Mucosa of gallbladder (tissue), 1 donor: ENCODE measurements at places on chromosomes 3 and 15.

DNA sequence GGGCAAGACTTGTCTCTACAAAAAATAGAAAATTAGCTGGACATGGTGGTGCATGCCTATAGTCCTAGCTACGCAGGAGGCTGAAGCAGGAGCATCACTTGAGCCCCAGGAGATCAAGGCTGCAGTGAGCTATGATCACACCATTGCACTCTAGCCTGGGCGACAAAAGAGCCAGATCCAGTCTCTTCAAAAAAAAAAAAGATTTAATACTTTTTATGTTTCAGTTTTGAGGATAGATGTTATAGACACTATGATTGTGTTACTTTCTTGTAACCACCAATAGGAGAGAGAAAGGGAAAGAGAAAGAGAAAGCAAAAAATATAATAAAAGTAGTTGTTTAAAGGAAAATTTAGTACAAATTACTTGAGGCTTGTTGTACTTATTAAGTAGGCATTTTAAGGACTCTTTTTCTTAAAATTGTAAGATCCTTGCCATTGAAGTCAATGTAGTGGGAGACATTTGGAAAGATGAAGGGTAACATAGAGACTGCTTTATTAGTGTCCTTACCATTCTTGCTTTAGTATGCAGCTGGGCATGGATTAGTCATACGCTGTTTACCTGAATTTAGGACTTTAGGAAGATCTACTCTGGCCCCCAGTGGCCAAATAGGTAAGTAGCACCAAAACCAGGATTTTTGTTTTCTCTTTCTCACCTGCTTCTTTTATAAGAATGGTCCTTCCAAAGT, 35.1 kb upstream of the ZDHHC23 start:
- peak; percentile 34 for DNase-seq

DNA sequence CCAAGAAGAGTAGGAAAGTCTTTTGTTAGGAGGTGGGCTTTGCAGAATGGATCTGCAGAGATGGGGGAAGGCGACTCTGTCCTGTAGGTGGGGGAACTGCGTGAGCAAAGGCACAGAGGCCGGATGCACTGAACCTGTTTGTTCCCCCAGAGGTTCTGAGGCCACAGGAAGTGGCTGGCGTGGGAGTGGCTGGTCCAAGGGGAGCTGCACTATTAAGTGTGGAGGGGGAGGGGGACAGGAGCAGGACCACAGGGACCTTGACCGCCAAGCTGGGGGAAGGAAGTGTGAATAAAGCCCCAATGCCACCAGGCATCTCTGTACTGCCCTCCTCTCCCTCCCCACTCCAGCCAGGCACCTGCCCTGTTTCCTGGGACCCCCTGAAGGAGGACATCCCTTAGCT, 51.8 kb downstream of the CYP11A1 start:
- no peak for DNase-seq

- no peak for DNase-seq
These were observed 96.4 kb upstream of the NANOGP8 start for GRCh38 chr15:35181538-35181937.

- DNase-seq = no peak
These were observed 63.4 kb upstream of the ADAMTS17 start for GRCh38 chr15:100405179-100405578.

GRCh38 chr15:41523097-41523496, 9.5 kb upstream of the LTK start:
- no peak for DNase-seq

DNA sequence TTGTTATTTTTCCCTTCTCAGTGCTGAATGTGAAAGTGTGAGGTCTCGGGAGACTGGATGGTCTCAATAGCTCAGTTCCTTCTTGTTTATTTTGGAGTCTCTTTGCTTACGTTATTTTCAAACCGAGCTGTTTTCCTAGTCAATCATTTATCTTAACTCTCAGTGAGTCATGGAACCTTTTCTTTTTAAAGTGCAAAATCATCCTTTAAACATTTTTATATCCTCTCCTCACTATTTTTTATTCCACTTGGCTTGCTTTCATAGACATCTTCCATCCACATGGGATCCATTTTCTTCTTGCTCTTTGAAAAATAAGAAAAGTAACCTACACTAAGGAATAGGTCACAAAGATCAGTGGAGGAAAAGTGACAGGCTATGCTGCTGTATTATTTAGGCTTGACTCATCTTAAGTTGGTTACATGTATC, 497.8 kb downstream of the NAALADL2 start:
- no peak for DNase-seq

DNA sequence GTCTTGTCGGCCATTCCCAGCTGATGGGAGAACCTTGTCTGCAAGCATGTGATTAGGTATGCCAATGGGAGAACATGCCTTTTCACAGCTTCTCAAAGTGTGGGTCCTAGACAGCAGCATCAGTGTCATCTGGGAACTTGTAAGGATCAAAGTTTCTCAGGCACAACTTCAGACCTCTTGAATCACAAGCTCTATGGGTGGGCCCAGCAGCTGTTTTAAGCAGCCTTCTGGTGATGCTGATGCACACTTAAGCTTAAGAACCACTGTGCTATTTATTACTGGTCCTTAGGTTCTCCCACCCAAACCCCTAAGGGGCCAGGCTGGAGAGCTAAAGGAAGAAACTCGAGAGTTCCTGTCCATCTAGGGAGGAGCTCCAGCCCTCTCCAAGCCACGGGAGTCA, 453.9 kb upstream of the PROK2 start:
- DNase-seq = no peak

DNA sequence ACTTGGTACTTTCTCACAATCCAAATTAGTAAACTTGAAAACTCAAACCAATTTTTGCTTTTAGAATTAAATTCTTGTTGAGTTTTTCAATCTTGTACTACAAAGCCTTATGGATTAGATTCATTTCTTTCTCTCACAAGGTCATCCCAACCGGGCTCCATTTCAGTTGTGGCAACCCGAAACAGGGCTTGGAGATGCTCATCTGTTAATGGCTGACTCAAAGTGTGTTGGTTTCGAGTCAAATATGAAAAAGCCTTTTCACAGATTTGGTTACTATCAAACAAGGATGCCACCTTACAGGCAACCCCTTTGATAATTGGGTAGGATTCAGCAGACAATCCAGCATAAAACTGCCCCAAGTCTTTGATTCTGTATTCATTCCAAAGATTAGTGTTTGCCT, 1.8 kb downstream of the EPM2AIP1 start:
- no peak for DNase-seq

DNA sequence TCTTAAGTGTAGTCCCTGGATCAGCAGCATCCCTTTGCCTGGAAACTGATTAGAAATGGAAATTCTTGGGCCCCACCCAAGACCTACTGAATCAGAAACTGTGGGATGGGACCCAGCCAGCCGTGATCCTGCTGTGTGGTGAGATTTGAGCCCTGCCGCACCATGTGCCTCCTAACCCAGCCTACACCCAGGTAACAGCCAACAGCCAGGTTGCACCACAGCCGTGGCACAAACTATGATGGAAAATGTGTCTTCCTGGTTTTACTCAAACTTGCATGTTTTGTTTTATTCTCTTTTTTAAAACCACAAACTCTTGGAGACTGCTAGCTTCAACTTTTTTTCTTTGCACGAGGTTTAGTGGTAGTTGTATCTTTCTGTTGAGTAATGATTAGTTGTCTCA, 2.6 kb downstream of the LIMD1 start:
- DNase-seq = peak; percentile 27

- DNase-seq = no peak
These were observed 55.7 kb downstream of the RLBP1 start for GRCh38 chr15:89165677-89166076.

DNA sequence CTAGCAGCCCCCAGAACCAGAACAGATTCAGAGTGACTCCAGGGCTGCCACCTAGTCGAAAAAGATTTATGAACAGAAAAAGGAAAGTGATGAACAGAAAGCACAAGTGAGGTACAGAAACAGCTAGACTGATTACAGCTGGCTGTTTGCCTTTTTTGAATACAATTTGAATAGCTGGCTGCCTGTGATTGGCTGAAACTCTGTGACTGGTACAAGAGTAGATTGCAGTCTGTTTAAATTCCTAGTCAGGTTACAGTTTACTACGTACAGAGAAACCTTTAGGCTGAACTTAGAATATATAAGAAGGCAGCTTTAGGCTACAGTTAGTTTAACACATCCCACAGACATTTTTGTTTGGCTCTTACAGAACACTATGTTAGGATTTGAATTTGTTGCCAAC, 10.0 kb downstream of the CCDC13 start:
- no peak for DNase-seq

GRCh38 chr3:177211503-177212277, 14.4 kb upstream of the TBL1XR1 start:
- peak; percentile 89 for DNase-seq

DNA sequence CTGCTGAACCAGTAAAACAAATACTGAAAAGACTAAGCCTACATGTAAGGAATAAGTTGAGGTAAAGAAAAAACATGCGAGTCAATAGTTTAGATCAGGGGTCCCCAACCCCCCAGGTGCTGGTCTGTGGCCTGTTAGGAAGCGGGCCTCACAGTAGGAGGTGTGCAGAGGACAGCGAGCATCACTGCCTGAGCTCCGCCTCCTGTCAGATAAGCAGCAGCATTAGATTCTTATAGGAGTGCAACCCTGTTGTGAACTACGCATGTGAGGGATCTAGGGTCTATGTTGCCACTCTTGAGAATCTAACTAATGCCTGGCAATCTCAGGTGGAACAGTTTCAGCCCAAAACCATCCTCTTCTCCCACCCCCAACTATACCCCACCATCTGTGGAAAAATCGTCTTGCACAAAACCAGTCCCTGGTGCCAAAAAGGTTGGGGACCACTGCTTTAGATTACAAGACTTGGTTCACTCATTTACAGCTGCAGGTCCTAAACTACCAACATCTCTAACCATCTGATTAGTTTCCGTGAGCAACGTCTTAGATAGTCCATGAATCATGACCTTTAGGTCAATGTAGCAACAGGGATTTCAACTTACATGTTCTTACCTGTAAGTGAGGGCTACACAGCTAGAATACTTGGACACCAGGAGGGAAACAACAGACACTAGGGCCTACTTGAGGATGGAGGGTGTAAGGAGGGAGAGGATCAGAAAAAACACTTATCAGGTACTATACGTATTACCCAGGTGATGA, 66.7 kb downstream of the TRANK1 start:
- DNase-seq = no peak

DNA sequence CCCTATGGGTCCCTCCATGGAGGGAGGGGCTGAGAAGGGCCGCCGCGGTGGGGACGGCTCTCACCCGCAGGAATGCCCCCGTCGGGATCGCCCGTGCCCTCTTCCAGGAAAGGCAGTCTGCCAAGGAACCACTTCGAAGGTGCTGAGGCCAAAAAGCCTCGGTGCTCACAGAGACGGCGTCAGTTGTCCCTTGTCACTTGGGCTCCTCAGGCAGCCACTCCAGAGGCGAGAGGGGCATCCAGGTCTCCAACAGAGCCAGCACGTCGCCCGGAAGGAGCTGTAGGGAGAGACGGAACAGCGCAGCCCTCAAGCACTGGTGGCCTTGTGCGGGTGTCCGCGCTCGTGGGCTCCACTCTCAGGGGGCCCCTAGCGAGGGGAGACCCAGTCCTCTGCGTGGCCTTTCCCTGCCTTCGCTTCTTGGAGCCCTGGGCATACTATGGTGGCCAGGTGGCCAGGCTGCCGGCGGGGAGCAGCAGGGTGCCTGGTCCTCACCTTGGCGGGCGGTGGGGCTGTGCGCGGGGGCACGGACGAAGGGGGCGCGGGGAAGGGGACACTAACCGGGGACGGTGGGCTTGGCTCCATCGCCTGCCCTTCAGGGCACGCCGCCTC, 994 bp downstream of the MESP1 start:
- no peak for DNase-seq

- DNase-seq = no peak
These were observed 189.4 kb upstream of the CHRNA7 start for GRCh38 chr15:31840849-31841476.

DNA sequence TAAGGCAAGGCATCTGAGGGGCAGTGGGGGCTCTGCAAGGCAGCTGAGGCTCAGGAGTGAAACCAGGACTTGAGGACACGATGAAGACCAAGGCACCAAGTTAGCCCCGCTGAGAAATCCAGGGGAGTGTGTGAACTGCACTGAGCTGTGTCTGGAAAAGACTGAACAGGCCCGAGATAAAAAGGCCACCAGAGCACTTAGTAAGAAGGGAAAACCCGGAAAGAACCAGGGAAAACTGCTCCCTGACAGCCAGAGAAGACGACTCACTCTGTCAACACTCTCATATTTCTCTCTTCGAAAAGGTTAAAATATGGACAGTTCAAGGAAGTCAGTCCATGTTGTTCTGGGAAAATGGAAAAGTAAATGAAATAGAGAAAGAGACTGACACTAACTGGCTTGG, 109.0 kb downstream of the SEC22A start:
- no peak for DNase-seq

- DNase-seq = no peak
These were observed 226.6 kb downstream of the ADAMTS17 start for GRCh38 chr15:100115066-100115710.

GRCh38 chr15:30956216-30957124, 35.0 kb downstream of the MTMR10 start:
- no peak for DNase-seq

DNA sequence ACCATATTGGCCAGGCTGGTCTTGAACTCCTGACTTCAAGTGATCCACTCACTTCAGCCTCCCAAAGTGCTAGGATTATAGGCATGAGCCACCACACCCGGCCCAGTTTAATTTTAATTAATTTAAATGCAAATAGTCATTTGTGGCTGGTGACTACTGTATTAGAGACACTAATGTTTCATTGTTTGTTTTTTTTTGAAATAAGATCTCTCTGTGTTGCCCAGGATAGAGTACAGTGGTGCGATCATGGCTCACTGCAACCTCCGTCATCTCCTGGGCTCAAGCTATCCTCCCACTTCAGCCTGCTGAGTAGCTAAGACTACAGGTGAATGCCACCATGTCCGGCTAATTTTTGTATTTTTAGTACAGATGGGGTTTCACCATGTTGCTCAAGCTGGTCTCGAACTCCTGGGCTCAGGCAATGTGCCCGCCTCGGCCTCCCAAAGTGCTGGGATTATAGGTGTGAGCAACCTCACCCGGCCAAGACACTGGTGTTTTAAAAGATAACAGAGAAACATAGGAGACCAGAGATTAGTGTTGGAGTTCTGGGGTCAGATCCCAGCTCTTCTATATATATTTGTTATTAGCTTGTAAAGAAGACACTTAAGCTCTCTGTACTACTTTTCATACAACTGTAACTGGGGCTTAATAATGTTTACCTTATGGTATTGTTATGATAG, 34.5 kb upstream of the RAB11A start:
- no peak for DNase-seq

GRCh38 chr15:41263891-41264351, 32.9 kb downstream of the CHP1 start:
- no peak for DNase-seq

- DNase-seq = no peak
These were observed 65.7 kb downstream of the SYNM start for GRCh38 chr15:99170476-99171065.

DNA sequence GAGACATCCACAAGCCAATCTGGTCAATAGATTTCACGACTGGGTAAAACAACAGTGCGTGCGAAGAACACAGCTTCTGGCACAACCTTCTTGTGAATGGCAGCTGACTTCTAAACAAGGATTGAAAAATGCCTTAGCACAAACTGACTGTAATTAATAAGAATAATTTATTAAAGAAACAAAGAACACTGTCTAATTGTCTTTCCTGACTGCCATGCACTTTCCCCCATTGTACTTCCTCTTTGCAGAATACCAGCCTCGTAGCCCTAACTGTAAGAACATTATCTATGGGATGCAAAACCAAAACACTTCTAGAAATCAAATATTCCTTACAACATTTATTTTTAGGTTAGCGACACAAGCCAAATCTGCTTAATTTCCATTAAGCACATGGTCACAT, 6.5 kb downstream of the FOXP1 start:
- no peak for DNase-seq
